ENCODE measurements at places on chromosomes 11 and 22.

GRCh38 chr11:64250415-64251015, 815 bp upstream of the PLCB3 start:
- DNase-seq, result no peak

GRCh38 chr11:92670308-92670890, 299.1 kb upstream of the MTNR1B start:
- DNase-seq, result no peak

DNA sequence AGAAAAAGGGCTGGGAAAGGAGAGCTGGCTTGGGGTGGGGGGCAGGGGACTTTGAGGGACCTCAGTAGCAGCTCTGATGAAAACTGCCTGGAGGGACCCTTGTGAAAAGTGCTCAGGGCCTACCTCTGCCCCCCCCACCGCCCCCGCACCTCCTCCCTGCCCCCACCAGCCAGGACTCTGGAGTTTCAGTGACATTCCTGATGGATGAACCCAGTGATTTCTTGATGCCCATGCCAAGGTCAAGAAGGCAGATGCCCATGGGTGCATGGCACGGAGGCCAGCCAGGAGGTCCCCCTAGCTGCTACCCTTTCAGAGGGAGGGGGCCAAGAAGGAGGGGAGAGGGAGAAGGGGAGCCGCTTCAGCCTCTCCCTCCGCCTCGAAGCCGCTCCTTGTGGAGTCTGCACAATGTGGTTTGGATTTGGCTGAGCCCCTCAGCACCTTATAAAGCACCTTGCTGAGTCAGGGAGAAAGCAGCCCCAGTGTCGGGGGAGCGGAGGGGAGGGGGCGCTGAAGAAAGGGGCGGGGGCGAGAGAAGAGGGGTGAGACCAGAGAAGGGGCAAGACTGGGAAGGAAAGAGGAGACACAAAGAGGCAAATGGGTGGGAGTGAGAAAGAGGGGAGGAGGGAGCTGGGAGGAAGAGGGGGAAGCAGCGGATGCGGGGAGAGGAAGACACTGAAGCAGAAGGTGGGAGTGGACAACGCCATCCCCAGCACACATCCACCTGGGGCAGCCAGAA, 2.1 kb upstream of the CLCF1 start:
- no peak for DNase-seq

DNA sequence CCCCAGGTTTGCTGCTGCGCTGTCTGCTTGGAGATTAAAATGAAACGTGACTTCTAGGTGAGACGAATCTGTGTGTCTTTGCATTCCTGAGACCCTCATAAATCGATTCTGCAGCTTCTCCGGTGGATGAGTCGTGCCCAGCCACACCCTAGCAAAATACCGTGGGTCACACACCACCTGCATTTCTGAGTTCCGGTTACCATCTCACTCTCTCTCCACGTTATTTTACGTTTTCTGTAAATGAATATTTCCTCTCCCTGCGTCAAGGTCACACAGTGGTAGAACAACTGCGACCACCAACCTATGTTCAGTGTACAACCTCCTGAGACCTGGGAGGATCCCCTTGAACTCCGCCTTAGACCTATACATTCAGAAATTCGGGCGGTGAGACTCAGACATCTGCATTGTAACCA, 1.1 kb downstream of the YWHAH start:
- peak; percentile 17 for DNase-seq

GRCh38 chr22:25375683-25376082, 156.2 kb downstream of the CRYBB2 start:
- no peak for DNase-seq

Measured in central memory CD4-positive, alpha-beta T cell (primary cell).